ENCODE measurements at places on chromosomes 7 and 10.

DNA sequence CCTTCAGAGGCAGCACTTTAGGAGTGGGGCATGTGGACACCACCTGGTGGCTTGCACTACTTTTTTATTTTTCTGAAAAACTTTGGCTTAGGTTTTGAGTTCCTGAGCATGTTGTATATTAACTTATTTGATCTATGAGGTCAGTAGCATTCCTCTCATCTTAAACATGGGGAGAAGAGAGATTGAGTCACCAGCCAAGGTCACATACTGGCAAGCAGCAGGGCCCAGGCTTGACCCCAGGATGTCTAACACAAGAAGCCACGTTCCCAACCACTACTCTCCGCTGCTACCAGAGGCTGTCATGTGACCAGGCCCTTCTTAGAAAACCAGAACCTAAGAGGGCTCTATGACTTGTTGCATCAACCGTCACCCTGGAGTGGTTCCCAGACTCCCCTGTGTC is 210.3 kb upstream of the GPR26 start:
- no peak for DNase-seq

DNA sequence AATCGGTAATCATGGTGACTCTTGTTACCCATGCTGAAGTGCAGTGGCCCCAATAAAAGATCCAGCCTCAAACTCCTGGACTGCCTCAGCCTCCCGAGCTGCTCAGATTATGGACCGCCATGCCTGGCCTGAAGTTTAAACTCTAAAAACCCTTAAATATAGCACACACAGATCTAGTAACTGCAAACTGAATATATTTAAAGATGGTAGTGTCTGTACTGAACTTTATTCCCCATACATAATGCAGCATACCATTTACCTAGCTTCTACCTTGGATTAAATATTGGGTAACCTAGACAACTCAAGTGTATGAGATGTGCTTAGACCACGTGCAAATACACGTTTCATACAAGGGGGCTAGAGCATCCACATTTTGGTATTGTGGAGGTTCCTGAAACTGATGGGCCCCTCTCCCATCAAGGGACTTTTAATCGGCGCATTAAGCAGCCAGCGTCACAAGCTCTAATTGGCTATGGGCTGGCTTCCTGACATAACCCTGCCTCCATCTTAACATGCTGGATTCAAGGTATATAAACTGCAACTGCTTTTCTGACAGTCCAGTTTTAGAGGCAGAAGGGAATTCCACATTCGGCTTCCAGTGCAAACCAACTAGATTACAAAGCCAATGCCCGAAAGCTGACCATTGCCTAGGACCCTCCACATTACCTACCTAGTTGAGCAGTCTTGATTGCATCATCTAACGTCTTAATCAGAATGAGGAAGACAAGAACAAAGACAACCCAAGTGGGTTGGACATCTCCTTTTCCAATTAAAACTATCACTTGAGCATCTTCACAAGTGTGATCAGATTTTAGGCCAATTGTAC is 13.0 kb downstream of the HNRNPA2B1 start:
- DNase-seq, result no peak

DNA sequence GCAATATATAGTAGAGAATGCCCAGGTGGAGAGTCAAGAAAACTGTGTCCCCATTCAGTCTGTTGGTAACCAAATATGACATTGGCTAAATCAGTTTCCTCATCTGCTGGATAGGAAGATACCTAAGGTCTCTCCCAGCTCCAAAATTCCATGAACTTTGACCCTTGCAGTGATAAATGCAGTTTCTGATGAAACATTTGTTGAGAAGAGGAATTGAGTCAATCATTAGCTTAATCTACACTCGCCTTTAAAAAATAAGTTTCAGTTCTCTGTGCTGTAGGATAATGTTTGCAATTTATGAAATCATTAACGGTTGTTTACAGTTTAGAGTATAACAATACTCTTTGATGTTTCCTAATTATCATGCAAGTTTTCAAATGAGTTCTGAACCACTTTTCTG is 38.0 kb upstream of the SLC25A13 start:
- DNase-seq, result no peak

- DNase-seq, result no peak
Observed at GRCh38 chr10:2920168-2920567, 147.2 kb upstream of the PFKP start.

GRCh38 chr7:20560325-20561180 is 54.9 kb upstream of the ABCB5 start:
- no peak for DNase-seq

DNA sequence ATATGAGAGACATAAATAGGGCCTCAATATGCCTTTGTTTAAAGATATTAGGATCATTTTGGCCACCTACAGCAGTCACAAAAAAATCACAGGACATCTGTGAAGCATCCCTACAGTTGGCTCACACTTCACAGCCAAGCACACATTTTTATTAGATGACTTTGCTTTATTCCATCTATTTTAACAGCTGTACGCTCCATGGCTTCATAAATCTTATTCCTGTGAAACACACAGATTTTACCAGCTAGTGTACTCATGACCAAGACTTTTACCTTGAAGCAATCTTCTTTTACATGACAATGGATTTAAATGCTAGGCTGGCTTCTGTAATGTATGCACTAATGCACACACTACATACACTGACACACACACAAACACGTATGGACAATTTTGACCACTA is 254.8 kb upstream of the PITRM1 start:
- DNase-seq, result no peak

DNA sequence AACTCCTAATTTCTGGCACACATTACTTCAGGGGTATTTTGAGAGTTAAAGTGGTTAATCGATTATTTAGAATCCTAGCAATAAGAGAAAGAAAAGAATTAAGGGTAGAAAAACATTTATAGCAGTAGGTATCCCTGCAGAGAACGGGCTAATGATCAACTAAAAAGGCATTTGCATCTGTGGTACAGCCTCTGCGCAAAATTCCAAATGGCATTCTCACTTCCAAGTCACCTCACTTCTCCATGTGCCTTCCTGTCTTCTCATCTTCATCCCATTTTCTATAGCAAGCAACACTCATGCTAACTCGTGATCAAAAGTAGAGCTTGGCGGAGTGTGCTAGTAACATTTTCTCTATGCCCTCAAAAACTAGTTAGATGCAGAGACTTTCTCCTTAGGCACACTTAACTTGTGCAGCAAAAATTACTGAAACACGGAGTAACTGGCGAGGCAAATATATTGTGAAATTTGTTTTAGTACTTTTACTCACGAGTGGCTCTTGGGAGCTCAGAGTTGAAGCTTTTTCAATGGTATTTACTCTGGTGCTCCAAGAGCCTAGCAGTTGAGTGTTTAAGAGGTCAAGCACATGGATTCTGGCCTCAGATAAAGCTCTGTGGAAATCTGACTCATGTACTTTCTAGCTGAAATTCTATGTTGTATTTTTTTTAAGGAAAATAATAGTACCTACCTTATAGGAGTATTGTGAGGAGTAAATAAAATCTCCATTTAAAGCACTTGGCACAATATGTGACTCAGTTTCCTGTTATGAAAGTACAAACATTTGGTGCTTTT is 65.1 kb downstream of the MET start:
- DNase-seq, result no peak

- no peak for DNase-seq
Observed at GRCh38 chr10:105284476-105285215, 643.6 kb downstream of the SORCS3 start.

- DNase-seq, result no peak
Observed at GRCh38 chr7:158068853-158069252, 518.8 kb downstream of the PTPRN2 start.

- no peak for DNase-seq
Observed at GRCh38 chr10:89909752-89910151, 208.4 kb downstream of the KIF20B start.

- DNase-seq, result no peak
Observed at GRCh38 chr10:5557799-5558771, 33.3 kb downstream of the CALML3 start.

- no peak for DNase-seq
Observed at GRCh38 chr7:1087465-1087814, 473 bp upstream of the GPER1 start.

DNA sequence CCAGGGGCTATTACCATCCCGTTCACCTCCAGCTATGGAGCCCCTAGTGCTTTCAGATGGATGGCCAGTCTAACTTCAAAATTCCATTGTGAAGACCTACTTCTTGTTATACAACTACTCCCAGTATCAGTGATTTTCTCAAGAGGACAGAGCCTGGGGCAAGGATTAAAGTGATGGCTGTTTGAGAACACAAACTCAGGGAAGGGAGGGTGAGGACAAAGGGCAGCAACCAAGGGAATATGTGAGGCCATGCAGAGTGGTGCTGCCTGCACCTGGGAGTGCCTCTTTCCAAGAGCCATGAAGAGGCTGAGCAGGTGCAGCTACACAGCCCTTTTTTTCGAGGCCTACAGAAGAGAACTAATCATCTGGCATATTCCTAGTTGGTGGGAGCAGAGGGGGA is 303.5 kb upstream of the BMPER start:
- no peak for DNase-seq

DNA sequence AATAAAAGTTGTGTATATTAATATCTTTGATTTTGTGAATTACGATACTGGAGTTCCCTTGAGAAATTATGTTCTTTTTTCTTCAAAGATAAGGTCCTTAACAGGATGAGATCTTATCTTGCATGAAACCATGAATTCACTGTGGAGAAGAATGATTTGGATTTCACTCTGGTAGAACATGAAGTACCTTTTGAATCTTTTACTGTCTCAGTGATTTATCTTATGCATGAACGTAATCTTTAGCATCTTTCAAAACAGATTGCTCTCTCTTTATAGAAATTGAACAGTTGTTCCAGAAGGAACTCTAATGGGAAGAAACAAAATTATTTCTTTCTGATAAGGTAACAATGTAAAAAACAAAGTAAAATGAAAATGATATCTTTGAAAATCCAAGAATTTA is 11.0 kb upstream of the ZNF438 start:
- no peak for DNase-seq
